ENCODE measurements at places on chromosomes 13 and 19.

DNA sequence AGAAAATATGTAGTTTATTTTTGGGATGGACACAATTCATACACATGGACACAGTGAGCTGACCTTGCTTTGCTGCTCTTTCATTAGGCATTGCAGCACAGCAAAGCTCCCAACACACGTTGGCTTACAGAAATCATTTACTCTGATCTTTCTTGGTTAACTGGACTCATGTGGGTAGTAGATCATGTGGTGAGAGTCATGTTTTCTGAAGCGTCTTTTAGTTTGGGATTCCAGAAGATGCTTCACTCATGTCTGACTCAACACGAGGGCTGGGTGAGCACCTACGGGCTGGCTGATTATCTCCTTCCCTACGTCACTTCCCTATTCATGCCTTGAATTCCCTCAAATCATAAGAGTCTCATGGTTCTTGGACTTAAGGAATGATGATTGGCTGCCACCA, 12.1 kb upstream of the LGALS16 start:
- DNase-seq, result no peak

- DNase-seq, result peak; percentile 76
Measured at GRCh38 chr19:47231215-47232054, 436 bp upstream of the BBC3 start.

GRCh38 chr13:67076378-67076777, 153.8 kb downstream of the PCDH9 start:
- no peak for DNase-seq

DNA sequence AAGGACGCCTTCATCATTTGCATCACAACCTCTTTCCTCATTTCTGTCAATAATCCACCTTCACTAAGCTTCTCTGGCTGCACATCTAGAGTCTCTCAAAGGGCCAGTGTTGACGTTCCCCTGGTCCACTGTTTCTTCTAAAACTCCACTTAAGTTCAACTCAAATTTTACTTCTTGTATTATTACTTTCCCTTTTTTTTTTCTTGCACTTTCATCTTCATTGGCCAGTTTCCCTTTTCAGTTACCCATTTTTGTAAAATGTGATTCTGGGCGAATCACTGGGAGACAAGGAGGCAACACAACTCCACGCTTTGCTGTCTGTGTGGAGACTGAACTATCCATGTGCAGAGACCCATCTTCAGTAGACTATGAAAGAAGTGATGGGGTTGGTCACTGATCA, 128.6 kb upstream of the RNF113B start:
- DNase-seq, result no peak

DNA sequence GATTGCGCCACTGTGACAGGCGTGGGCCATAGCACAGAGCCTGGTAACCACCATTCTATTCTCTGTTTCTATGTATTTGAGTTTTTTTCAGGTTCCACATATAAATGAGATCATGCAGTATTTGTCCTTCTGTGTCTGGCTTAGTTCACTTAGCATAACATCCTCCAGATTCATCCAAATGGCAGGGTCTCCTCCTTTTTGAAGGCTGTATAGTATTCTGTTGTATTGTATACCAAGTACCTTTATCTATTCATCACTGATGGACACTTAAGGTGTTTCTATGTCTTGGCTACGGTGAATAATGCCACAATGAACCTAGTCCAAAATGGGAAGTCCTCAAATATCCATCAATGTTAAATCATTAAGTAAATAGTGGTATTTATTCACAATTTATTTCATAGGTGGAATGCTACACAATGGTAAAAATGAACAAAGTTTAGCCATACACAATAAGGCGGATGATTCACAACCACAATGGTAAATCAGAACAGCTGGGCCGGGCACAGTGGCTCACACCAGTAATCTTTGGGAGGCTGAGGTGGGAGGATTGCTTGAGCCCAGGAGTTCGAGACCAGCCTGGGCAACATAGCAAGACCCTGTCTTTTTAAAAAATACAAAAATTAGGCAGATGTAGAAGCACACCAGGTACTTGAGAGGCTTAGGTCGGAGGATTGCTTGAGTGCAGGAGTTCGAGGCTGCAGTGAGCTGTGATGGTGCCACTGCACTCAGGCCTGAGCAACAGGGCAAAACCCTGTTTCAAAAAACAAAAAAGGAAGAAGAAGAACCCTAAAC, 8.4 kb upstream of the GRAMD1A start:
- DNase-seq, result no peak

DNA sequence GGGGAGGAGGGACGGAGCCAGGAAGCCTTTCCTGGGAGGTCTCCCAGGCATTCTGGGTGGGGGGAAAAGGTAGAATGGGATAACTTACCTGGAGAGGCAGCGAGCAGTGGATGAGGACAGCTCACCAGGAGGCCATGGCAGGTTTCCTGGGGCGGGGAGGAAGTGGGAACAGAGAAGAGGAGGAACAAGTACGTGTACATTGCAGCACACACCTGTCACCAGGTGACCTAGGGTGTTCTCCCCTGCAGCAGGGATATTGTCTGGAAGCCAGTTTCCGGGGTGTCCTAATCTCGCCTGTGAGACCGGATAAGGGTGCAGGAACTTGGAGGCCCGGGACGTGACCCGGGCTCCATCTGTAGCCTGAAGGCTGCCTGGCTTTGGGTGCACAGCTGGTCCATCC, at the start of gene FUT3:
Gene FUT3 (minus strand): TSS at position 148 of the 400 bp plus-strand sequence.
- no peak for DNase-seq

GRCh38 chr13:99969919-99970650, 1.5 kb downstream of the ZIC5 start:
- peak; percentile 26 for DNase-seq

GRCh38 chr19:45364696-45365095, 5.7 kb downstream of the ERCC2 start:
- DNase-seq, result no peak

GRCh38 chr13:70432276-70432805, 324.1 kb upstream of the KLHL1 start:
- no peak for DNase-seq

DNA sequence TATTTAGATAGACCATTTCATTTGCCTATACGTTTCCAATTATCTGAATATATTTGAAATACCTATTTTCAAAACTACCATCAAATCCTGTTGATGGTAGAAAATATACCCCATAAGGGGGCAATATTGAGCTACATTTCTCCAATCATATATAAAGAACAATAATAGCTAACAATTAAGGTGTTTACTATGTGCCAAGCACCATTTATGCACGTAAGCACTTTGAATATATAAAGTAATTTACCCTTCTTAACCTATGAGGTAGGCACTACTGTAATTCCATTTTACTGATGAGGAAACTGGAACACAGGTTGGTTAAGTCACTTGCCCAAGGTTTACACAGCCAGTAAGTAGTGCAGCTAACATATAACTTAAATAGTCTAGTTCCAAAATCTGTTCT, 79.2 kb downstream of the UBL3 start:
- peak; percentile 56 for DNase-seq

DNA sequence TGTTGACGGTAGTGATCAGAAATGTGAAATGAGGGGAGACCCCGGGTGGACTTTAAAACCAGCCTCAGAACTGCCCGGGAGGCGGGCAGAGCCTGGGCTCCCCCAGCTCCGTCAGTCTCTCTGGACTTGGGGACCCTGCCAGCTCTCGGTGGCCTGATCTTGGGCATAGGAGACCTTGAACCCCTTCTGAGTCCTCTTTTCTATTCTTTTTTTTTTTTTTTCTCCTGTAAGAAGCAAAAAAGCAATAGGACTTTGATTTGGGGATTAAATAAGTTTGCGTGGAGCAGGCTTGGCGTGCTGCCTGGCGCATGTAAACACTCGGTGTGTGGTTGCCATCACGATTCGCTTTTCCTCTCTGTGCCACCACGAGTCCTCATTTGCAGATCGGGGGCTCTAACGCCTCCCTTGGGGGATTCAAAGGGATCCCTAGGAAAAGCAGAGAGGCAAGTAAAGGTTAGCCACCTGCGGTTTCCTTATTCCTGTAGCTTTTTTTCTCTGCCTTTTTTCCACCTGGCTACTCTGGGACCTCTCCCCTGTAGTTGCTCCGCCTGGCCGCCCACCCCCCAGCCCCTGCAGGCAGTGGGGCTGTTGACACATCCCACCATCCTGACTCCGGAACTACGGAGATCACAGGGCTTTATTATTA, 1.3 kb downstream of the SAFB start:
- peak; percentile 47 for DNase-seq

DNA sequence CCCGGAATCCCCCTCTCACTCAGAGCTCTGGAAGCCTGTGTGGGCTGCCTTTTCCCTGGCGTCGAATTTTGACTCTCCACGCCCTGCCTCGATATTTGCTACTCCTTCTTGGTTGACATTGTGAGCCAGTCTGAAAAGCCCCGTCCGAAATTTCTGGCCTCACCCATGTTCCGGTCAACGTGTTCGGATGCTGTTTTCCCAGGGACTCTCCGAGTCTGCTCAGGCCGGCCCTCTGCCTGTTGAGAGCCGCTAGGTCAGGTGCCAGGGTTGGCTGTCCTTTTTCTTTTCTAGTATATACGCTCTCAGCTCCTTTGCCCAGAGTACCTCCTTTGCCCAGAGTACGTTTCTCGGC, 6.8 kb upstream of the DGKH start:
- DNase-seq, result peak; percentile 68

GRCh38 chr13:40102360-40102727, 446.9 kb downstream of the COG6 start:
- DNase-seq, result no peak

GRCh38 chr13:109297628-109298027, 488.8 kb downstream of the IRS2 start:
- DNase-seq, result peak; percentile 96

GRCh38 chr19:21483589-21484170, 21.7 kb upstream of the ZNF429 start:
- DNase-seq, result peak; percentile 30

DNA sequence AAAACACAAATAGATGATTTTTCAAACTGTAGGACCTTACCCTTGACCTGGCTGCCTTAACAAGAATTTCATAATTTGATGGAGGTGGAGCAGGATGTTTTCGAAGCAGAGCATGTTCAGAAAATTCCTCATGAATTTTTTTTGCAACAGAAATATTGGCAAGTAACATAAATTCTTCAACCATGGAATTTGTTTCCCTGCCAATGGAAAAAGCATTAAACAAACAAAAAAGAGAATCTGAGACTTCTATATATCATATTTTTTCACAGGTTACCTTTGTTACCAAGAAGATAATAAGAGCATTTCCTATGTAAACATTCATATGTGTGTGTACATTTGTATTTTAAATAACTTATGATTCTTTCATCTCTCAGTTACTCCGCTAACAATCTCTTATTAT, 18.3 kb downstream of the DIS3 start:
- DNase-seq, result no peak

DNA sequence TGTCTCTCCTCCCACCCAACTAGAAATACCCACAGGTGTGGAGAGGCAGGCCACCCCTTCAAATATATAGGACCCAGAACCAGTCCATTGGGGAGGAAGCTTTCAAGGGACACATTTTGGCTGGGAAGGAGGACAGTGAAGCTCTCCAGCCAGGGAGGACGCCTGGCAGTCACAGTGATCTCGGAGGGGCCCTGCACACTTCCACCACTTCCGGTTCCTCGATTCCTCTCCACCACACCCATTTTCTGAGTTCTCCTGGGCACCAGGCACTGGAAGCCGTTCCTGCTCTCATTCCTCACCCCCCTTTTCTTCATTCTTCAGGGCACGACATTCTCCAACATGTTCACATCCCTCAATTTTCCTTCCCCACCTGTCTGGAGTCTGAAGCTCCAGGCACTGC, 30.4 kb upstream of the CEACAM21 start:
- DNase-seq, result no peak

DNA sequence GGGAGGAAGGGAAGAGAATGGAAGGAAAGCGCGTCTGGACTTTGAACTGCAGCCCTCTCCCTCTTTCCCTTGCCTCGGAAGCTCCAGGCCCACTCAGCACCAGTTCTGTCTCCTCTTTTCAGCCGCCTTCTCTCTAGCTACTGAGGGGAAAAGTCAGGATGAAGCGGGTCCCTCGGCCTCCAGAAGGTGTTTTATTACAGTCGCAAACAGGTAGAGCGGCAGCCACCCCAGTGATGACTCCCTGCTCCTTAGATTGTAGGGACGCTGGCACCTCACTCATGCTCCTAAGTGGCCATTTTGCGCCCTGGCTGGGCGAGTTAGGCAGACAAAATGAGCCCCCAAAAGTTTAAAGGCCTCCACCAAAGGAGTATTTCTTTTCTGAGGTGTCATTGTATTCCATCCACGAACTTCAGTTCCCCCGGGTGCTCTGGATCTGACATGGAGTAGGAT, 954 bp upstream of the STK24 start:
- DNase-seq, result no peak

- DNase-seq, result no peak
Measured at GRCh38 chr13:59842507-59842906, 321.2 kb downstream of the DIAPH3 start.

DNA sequence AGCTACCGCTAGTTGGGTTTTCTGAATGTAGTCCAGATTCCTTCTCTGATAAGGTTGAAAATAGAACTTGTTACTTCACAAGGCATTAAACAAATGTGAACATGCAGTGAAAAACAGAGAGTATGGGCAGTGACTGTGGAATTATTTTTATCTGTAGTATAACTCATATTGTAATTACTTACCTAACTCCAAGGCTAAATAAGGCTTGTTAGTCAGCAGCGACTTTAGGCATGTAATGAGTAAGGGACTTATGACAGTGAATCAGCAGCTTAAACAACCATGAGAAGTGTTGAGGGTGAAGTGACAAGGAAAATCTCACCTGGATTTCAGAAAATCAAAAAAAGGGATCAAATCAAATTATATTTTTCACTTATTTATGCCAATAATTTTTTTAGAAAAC, 1719.5 kb upstream of the MIR17HG start:
- no peak for DNase-seq

DNA sequence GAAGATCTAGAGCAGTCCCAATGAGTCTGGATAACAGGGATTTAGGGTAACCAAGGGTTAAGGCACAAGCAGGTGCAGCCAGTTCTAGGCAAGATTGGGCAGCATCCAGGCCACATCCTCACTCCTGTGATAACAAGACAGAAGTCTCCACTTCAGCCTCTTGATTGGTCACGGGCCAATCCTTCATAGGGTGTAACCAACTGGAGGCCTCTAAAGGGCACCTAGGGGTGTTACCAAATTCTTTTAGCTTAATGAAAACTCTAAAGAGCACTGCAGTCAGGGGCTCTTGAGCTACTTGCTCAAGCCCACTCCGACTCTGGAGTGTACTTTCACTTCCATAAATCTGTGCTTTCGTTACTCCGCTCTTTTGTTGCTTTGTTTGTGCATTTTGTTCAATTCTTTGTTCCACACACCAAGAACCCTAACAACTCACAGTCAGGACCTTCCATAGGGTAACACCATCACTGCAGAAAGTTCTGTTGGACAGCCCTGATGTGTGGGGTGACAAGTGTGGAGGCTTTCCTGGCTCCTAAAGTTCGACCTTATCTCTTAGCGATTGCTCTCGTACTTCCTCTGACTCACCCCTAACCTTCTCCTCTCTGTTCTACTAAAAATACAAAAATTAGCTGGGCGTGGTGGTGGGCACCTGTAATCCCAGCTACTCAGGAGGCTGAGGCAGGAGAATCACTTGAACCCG, 36.1 kb downstream of the ZSWIM9 start:
- DNase-seq, result no peak

DNA sequence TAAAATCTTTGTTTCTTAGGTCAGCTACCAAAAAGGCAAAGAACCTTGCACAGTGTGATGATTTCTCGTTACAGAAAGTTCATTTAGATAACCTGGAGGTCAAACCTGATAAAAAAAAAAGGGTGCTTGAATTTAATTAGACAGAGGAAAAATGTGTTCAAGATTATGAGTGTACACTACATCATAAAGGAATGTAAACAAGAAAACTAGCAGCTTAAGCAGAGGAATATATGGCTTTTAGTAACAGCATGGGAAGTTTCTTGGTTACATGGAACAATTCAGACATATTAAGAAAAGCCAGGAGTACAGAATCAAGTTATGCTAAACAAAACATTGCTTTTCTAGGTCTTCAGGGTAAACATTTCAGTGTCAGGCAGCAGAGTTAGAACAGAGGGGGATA, 32.9 kb downstream of the ING1 start:
- no peak for DNase-seq

GRCh38 chr19:56642711-56643459, at the start of gene SMIM17:
SMIM17 (plus strand) TSS chr19:56643159; CDS start chr19:56645668, 2,509 bp downstream.
- no peak for DNase-seq

All from fibroblast of mammary gland (primary cell).